Omental fat pad (tissue), 4 donors: ENCODE measurements at places on chromosomes 7 and 10.

- DNase-seq, result no peak
Measured at GRCh38 chr7:47778153-47778661, 170.1 kb downstream of the PKD1L1 start.

- DNase-seq, result no peak
Measured at GRCh38 chr10:43923328-43923727, 274.6 kb upstream of the ZNF32 start.

DNA sequence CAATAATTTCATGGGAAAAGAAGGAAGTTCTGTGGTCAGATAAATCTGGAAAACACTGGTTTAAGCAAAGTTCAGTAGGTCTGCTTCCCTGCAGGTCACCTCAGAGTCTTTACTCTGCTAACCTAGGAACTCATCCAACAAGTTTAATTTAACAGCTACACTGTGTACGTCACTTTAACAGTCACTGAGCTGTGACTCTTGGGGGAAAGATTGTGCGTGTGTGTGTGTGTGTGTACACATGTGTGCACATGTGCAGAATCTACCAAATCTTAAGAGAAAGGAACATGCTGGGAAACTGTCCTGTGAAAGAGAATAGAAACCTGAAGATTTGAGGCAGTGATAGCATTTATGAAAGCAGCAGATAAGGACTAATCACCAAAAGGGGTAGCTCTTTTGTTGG, 62.6 kb downstream of the IKZF1 start:
- no peak for DNase-seq

GRCh38 chr10:107163076-107163855, 1.2 kb downstream of the SORCS1 start:
- DNase-seq, result no peak

GRCh38 chr10:49741108-49741995, 20.8 kb downstream of the OGDHL start:
- DNase-seq, result no peak

- no peak for DNase-seq
Measured at GRCh38 chr10:119686465-119687191, 35.4 kb downstream of the BAG3 start.

DNA sequence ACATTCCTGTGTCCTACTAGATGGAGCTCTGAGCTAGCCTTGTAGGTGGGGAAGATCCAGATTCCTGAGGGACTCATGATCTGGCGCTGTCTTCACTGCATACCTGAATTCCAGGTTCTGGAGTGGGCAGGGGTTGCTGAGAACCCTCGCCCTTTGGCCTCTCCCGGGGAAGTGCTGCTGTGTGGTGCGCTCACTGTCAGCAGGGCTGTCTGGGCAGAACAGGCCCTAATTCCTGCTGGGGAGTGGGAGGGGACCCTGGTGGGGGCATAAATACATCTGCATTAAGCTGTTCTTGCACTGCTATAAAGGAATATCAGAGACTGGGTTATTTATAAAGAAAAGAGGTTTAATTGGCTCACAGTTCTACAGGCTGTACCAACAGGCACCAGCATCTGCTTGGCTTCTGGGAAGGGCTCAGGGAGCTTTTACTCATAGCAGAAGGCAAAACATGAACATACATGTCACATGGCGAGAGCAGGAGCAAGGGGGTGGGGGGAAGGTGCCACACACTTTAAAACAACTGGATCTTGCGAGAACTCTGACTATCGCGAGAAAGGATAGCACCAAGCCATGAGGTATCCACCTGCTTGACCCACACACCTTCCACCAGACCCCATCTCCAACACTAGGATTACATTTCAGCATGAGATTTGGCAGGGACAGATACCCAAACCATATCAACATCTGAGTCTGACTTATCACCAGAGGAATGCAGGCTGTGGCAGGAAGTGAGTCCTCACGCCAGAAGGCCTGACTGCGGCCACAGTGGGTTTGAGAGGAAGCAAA, 115.0 kb downstream of the ADCY1 start:
- no peak for DNase-seq

DNA sequence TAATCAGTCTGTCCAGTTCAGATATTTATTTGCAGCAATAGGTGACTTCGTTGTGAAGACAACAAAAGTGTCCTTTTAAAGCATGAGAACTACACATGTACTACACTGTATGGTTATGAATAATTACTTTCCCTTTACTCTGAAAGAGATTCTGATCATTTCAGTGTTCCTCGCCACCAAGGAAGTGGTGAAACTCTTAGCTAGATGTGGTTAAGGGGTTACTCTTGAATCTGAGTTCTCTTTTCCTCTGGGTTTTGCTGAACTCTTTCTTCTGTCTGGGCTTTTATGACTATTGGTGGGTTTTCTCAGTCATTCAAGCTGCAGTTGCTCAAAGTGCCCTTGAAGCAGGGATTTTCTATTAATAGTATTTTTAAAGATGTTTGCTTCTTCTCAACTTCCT, 127.9 kb upstream of the SEM1 start:
- no peak for DNase-seq

GRCh38 chr10:27736396-27736795, 9.2 kb downstream of the MKX start:
- DNase-seq, result no peak

GRCh38 chr10:34151931-34152330, 663.2 kb downstream of the PARD3 start:
- DNase-seq, result no peak
